ENCODE measurements at places on chromosomes 5 and 9. TPM values are rescaled to one million over a fixed set of nuclear protein-coding genes. Genes with fewer than 3 reads are reported as not detected.

Gene IFNE
- not detected for total RNA-seq

Gene F2RL1
- total RNA-seq, result 2.1 TPM

Gene PCBD2
- total RNA-seq, result 13.6 TPM

Gene NDUFA8
- 50.7 TPM for total RNA-seq

Gene LRRC14B
- not detected for total RNA-seq

Gene DMRT3
- not detected for total RNA-seq

Gene SMIM33
- total RNA-seq, result 0.28 TPM

Gene PCA3
- total RNA-seq, result not detected

Gene AK6
- 104 TPM for total RNA-seq

Gene LCP2
- 224 TPM for total RNA-seq

Gene AMBP
- not detected for total RNA-seq

Gene CCL19
- total RNA-seq, result not detected

Gene IFNA10
- not detected for total RNA-seq

Gene RAB14
- total RNA-seq, result 81.7 TPM

Gene PTPN3
- total RNA-seq, result 0.48 TPM

Gene SCGB3A2
- total RNA-seq, result not detected

Gene HAVCR1
- total RNA-seq, result 0.27 TPM

Gene SPINK14
- total RNA-seq, result not detected

Gene DCANP1
- total RNA-seq, result not detected

Gene EQTN
- total RNA-seq, result not detected

Gene BARX1
- not detected for total RNA-seq

Gene TTC23L
- total RNA-seq, result 0.63 TPM

Gene LCNL1
- 0.22 TPM for total RNA-seq

Measured in CD8-positive, alpha-beta memory T cell (primary cell).